ENCODE measurements at places on chromosomes 6 and 20. TPM values are rescaled to one million over a fixed set of nuclear protein-coding genes. Genes with fewer than 3 reads are reported as not detected.

The HLA-DRB5 gene
- total RNA-seq, result not detected

DNA sequence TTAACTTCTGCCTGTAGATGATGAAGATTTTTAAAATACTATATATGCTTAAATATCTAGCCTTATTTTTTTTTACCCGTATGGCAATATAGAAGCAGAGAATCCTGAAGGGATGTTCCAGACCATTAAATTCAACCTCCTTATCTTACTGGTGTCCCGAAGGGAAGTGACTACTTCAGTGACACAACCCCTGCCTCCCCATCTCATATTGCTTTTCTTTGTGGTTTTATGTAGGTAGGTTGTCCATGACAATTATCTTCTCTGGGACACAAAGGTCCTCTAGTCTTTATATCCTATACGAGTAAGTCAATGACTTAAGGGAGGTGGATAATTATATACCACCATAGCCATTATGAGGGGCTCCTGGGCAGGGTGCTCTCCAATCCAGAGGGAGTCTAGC lies 57.4 kb upstream of the EMILIN3 start:
- DNase-seq, result no peak

GRCh38 chr6:130259557-130259956 lies 36.8 kb upstream of the SAMD3 start:
- DNase-seq, result no peak

The CRISP2 gene
- not detected for total RNA-seq

The SLC22A1 gene
- total RNA-seq, result 0.56 TPM

DNA sequence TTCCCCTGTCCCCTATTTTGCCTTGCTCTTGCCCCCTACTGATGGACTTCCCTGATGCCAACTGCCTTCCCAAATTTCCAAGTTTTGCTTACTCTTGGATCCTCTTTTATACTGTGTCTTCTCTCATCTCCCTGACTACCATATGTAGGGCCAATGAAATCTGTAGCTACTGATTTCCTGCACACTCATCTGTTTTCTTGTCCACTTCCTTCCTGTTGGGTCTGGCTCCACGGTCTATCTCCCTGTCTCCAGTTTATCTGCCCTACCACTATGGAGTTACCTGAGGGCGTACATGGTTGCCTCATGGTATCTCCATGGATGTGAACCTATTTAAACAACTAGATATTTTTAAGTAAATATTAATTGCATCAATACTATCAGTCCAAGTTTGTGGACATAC lies 140.3 kb upstream of the MCHR2 start:
- DNase-seq, result no peak

DNA sequence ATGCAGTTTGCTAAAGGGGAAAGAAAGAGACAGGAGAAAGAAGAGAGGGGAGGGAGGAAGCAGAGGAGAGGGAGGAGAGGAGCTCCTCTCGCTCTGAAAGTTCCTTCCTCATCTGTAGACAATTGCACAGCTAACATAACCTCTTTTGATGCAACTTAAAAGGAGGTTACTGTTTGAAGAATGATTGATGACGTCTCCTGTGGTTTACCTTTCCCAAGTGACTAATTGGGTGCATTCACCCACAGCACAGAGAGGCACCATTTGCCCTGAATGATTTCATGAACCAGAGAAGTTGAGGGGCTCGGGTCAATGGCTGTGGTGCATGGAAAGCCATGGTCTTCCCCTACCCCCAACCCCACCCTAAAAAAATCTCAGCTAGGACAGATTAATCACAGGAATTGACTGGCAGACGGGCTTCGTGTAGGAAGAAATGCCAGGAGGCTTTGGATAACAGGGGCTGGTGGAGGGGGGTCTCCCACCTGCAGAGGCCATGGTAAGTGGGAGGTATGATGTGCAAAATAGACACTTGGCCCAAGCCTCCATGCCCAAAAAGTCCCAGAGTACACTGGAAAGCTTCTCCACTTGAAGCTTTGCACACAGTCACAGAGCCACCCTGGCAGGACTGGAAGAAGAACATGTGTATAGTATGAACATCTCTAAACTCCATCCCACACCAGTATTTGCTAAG lies 213.7 kb downstream of the ANKRD60 start:
- peak; percentile 57 for DNase-seq

The DEF6 gene
- total RNA-seq, result 2.0 TPM

DNA sequence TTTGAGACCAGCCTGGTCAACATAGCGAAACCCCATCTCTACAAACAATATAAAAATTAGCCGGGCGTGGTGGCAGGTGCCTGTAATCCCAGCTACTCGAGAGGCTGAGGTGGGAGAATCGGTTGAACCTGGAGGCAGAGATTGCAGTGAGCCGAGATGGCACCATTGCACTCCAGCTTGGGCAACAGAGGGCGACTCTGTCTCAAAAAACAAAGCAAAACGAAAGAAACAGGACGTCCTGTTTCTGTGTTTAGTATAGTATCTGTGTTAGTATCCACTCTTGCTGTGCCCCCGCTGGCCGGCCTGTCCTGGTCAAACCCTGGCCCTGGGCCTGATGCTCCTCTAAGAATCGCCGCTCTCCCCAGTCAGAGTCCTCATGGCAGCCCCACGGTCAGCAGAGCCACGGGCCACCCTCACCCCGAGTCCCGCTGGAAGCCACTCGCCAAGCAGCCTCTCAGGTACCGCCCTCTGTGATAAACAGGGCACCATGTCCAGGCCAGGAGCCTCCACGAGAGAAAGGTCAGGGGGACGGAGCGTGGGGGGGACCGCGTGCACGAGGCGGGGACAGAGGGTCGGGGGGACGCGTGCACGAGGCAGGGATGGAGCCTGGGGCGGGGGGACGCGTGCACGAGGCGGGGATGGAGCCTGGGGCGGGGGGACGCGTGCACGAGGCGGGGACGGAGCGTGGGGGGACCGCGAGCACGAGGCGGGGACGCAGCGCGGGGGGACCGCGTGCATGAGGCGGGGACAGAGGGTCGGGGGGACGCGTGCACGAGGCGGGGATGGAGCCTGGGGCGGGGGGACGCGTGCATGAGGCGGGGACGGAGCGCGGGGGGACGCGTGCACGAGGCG lies 384.5 kb downstream of the SMOC2 start:
- no peak for DNase-seq

DNA sequence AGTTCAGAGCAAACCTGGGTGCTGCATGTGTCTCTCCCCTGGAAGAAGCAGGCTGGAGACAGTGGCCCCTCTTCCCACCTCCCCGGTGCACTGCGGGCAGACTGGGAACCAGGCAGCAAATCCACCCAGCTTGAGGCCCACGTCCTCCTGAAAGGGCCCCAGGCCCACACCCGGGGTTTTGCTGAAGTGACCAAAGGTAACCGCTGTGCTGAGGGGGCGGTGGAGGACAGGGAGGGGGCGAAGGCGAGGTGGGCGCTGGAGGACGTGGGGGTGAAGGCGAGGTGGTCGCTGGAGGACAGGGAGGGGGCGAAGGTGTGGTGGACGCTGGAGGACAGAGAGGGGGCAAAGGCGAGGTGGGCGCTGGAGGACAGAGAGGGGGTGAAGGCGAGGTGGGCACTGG lies 1.8 kb upstream of the BIRC7 start:
- DNase-seq, result no peak

The SDHAF4 gene
- 2.4 TPM for total RNA-seq

GRCh38 chr6:159992366-159992765 lies 23.5 kb downstream of the IGF2R start:
- DNase-seq, result no peak

DNA sequence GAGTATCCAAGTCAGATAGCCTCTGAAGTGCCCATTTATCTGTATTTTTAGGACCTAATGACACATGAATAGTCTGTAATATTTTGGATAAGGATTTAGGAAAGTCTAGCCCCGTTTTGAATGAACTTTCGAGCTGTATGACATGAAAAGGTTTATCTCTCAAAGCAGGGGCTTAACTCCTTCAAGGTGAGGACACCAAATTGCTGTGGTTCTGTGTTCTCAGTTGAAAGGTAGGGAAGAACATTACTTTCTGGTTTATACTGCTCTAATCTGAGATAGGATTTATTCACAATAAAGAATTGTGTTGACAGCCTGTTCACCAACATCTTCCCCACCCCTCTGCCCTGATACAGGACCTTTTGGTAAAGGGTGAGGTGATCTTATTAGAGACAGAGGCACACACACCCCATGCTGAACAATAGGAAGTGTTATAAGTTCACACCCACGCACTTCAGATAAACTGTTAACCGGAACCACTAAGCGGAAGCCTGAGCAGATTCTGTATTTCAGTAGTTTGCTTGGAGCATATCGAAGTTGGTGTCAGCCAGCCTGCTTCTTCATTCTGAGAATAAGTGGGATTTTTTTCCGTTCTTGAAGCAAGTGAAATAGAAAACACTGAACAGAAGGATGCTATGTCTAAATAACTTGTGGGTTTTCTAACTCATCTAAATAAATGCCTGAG lies 223.3 kb downstream of the TMEM242 start:
- DNase-seq, result no peak

DNA sequence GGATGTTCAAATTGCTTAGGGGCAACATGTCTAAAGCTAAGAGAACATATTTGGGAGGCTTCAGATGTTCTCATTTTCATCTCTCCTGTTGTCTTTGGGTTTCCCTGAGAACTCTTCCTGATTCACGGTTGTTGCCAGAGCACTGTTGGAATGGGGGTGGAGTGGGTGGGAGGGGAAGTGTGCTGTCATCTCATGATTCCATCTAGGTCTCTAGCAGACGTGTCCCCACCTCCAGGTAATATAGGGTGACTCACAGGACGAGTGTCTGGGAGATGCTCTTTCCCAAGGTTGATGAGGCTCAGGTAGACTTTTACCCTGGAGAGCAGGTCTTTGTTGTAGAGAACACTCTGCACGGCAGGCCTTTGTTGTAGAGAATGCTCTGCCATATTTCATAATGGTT lies 636.9 kb downstream of the QKI start:
- DNase-seq, result no peak

The BTN2A1 gene
- 9.4 TPM for total RNA-seq

- DNase-seq, result peak; percentile 58
These were observed 8.2 kb downstream of the SPINT3 start for GRCh38 chr20:45507011-45507820.

- no peak for DNase-seq
These were observed 65.5 kb upstream of the QKI start for GRCh38 chr6:163348789-163349680.

- DNase-seq, result peak; percentile 45
These were observed 13.5 kb upstream of the CD2AP start for GRCh38 chr6:47464052-47464451.

The PRSS35 gene
- total RNA-seq, result not detected

- peak; percentile 61 for DNase-seq
These were observed 229.2 kb upstream of the SUPT3H start for GRCh38 chr6:45606831-45607400.

DNA sequence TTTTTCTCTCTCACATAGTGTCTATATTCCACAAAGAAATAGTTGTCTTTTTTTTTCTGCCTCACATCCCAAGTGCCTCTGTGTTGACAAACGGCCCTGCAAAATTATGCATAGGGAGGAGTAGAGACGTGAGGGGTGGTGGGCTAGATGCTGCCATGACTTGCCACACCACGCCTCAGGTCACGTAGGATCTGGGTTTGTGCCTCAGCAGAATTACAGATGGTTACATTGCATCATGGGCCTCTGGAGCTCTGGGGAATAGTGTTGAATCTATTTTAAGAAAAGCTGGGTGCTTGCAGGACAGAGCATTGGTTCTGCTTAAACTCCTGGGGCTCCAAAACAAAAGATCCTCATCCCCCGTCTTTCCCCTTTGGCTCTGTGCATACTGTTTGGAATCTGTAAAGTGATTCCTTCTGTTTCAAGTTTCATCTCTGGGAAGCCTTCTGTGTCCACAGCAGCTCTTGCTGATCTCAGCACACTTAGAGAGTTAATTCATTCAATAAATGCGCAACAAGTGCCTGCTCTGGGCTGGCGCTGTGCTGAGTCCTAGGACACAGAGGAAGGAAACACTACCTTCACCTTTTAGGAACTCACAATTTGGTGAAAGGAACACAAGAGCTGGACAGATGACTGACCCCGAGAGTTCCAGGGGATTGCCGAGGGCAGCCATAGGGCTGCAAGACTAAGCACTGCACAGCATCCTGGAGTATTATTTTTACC lies 2.4 kb downstream of the FANCE start:
- no peak for DNase-seq

The FRMD1 gene
- not detected for total RNA-seq

- DNase-seq, result no peak
These were observed 80.3 kb downstream of the ZDHHC14 start for GRCh38 chr6:157461000-157461915.

All from HT-29 (cell line).